Inflammatory macrophage treated with lipopolysaccharide for 4 hours (primary cell): ENCODE measurements at places on chromosomes 12 and 14.

- no peak for DNase-seq
Observed at GRCh38 chr12:58710901-58711300, 209.4 kb downstream of the LRIG3 start.

- no peak for DNase-seq
Observed at GRCh38 chr14:92596331-92596907, 82.8 kb downstream of the RIN3 start.

- no peak for DNase-seq
Observed at GRCh38 chr12:65822732-65823512, 1.4 kb upstream of the HMGA2 start.

GRCh38 chr12:96425951-96426350, 25.7 kb upstream of the CDK17 start:
- DNase-seq = no peak

GRCh38 chr14:104339829-104340228, 201.4 kb downstream of the KIF26A start:
- DNase-seq = no peak

- DNase-seq = no peak
Observed at GRCh38 chr14:103709814-103710213, 5.4 kb downstream of the XRCC3 start.

DNA sequence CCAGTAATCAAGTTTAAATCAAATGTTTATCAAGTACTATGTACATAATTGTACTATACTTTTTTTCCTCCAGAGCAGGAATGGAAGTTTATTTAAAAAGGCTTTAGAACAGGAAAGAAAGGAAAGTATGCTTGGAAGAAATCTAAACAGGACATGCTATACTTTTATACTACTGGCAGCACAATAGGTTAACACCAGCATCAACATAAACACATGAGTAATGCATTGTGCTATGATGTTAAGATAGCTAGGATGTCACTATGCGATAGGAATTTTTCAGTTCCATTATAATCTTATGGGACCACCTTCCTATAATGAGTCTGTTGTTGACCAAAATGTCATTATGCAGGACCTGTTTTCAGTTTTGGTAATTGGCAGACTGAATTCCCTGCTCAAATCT, 41.5 kb upstream of the ANKS1B start:
- no peak for DNase-seq

DNA sequence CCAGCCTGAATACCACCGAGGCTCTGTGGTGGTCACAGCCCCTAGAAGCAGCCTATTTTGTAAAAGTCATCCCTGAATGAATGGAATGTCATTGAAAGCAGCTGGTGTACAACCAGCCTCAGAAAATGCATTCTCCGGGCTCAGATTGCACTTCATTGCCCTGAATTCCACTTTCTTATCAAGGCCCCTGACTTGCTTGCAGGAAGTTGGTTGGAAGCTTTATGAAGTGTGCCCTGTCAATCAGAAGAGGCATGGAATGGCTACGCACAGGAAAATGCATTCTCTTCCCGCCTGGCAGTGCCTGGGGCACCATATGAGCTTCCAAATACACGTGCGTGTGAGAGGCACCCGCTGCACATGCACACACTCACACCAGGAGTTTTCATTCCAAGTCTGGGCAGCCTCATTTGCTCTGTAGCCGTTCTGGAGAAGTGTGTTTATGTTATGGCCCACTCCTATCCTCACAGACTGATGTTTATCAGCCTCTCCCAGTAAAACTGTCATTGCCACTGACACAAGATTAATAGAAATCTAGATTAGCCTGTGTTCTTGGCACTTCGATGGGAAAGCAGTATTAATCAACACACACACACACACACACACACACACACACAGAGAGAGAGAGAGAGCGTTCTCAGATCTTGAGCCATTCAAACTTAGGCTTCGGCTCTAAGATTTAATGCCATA, 63.9 kb downstream of the NUAK1 start:
- no peak for DNase-seq

GRCh38 chr14:32312010-32312331, 17.1 kb upstream of the AKAP6 start:
- DNase-seq = no peak

DNA sequence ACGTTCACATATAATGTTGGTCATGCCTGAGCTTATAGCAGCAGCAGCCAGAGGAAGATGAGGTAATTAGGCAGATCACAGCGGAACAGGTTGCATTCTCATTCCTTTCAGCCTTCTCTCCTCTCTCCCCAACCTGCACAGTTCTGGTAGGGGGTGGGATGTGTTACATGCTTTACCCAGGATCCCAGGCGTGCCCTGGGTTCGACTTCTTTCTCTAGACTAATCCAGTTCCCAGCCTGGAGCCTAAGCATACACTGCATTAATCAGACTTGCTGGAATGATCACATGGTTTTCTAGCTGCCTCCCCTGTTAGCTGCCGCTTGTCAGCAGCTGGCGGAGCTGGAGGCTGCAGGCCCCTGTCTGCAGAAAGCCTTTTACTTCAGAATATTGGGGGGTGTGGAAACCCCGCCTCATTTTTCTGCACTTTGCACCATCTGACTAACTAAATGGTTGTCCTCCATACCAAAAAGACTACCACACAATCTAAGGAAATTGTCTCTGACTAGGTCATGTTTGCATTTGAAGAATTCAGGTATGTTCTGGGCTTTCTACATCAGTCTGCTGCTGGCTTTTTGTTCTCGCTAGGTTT, 46.0 kb upstream of the EVL start:
- DNase-seq = no peak
